ENCODE measurements at places on chromosomes 1 and 21.

DNA sequence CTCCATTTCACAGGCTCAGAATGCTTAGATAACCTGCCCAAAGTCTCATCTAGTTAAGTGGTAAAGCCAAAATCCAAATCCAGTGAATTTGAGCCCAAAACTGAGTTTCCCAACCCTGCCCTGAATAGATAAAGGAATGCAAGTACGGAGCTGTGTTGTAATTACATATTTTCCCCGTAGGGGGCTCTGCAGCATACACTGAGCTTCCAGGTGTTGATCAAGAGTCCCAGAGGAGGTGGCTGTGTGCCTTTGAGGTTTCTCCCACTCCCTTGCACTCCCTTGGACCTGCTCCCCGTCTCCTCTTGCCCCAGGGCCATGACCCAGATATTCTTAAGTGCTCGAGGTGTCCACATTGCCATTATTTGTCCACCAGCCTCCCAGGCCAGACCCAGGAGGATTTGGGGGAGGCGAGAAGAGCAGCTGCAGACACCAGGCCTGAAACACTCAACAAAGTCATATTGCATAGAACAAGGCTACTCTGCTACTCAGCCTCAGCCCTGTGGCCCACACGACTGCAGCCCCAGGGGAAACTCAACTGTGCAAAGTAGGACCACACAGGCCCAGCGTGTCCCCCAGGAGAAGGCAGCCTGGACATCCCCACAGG, 18.4 kb upstream of the LY9 start:
- H3K4me3 ChIP-seq = no peak overlapping the region
- H3K4me1 ChIP-seq = peaks cover 22% of the 10 kb centered on the region
- DNase-seq = peak; percentile 51
- H3K27me3 ChIP-seq = no peaks in the 10 kb centered on the region
- H3K36me3 ChIP-seq = peaks cover 3% of the 10 kb centered on the region

GRCh38 chr1:43653893-43654292, 3.9 kb downstream of the KDM4A start:
- H3K27ac ChIP-seq = peak overlapping the region; percentile 38
- H3K4me3 ChIP-seq = no peak overlapping the region
- H3K27me3 ChIP-seq = no peaks in the 10 kb centered on the region
- peaks cover 37% of the 10 kb centered on the region for H3K4me1 ChIP-seq

DNA sequence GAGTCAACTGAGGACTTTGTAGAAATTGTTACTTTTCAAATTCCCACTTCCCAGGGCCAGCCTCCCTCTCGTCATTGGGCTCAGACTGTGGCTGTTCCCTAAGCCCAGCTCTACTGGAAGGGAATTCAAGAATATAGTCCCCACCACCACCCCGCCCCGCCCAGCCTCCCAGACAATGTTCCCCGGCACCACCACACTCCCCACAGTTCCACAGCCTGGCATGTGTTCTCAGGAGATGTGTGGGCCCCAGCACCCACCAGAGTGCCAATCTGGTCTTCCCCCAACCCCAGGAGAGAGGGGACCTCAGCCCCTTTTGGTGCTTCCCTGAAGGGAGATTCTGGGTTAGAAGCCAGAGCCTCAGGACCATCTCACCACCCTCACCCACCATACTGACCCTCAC, 120.1 kb downstream of the SYT2 start:
- no peaks in the 10 kb centered on the region for H3K4me1 ChIP-seq
- no peak overlapping the region for H3K27ac ChIP-seq
- H3K36me3 ChIP-seq = peaks cover 5% of the 10 kb centered on the region
- no peaks in the 10 kb centered on the region for H3K27me3 ChIP-seq
- no peak for DNase-seq

GRCh38 chr1:1371746-1372711, 3.0 kb downstream of the AURKAIP1 start:
- peak overlapping the region; percentile 56 for H3K27ac ChIP-seq
- H3K27me3 ChIP-seq = no peaks in the 10 kb centered on the region
- peak overlapping the region; percentile 40 for H3K4me3 ChIP-seq

DNA sequence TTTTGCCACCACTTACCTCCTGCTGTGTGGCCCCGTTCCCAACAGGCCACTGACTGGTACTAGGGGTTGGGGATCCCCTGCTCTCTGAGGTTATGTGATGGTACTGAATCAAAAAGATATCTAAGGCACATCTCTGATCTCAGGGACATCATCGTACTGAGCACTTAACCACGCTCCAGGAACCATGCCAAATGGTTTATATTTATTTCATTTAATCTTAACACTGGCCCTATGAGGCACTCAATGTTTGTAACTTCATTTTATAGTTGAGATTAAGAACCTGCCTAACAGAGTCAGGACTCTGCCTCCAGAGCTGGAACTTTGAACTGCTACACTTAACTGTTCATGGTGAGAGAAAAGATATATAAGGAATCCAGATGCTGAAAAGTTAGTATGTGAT, 98.0 kb upstream of the HP1BP3 start:
- H3K27me3 ChIP-seq = no peaks in the 10 kb centered on the region
- H3K4me1 ChIP-seq = no peaks in the 10 kb centered on the region
- no peak overlapping the region for H3K4me3 ChIP-seq
- DNase-seq = no peak
- peaks cover 21% of the 10 kb centered on the region for H3K36me3 ChIP-seq
- no peak overlapping the region for H3K27ac ChIP-seq

GRCh38 chr1:233435622-233436021, 108.1 kb downstream of the MAP3K21 start:
- H3K27ac ChIP-seq = no peak overlapping the region
- DNase-seq = no peak
- no peak overlapping the region for H3K4me3 ChIP-seq
- H3K4me1 ChIP-seq = no peaks in the 10 kb centered on the region
- H3K36me3 ChIP-seq = no peaks in the 10 kb centered on the region
- H3K27me3 ChIP-seq = peaks cover 45% of the 10 kb centered on the region

All from effector memory CD8-positive, alpha-beta T cell (primary cell).